Psoas muscle (tissue), 8 donors: ENCODE measurements at places on chromosomes 2 and 18. TPM values are rescaled to one million over a fixed set of nuclear protein-coding genes. Genes with fewer than 3 reads are reported as not detected.

The IL1RL2 gene
- 0.69 TPM for total RNA-seq

The IFIH1 gene
- 2.7 TPM for total RNA-seq

DNA sequence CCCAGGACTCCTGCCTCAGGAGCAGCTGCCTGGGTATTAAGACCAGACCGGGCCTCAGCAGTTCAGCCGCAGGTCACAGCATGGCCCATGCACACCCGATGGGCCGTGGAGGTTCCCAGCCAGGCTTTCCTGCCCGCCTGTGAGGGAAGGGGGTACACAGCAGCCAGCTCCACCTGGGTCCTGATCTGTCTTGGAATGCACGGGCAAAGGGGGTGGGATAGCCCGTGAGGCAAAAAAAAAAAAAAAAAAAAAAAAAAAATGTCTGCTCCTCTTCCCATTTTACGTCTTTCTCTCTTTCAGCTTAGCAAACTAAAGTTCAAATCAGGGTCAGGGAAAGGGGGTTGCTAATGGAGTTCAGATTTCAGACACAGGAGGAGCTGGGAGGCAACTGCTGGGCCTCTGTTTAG, 385.2 kb downstream of the TNS1 start:
- H3K4me3 ChIP-seq, result no peak overlapping the region
- peaks cover 14% of the 10 kb centered on the region for H3K4me1 ChIP-seq
- no peak overlapping the region for H3K27ac ChIP-seq
- no peaks in the 10 kb centered on the region for H3K27me3 ChIP-seq
- DNase-seq, result no peak
- no peaks in the 10 kb centered on the region for H3K36me3 ChIP-seq

GRCh38 chr18:3397031-3397750, 52.8 kb upstream of the TGIF1 start:
- no peaks in the 10 kb centered on the region for H3K4me1 ChIP-seq
- no peak for DNase-seq
- no peak overlapping the region for H3K27ac ChIP-seq
- H3K27me3 ChIP-seq, result no peaks in the 10 kb centered on the region
- H3K4me3 ChIP-seq, result no peak overlapping the region

GRCh38 chr2:160516547-160517365, 23.1 kb upstream of the RBMS1 start:
- no peak overlapping the region for H3K27ac ChIP-seq
- H3K27me3 ChIP-seq, result no peaks in the 10 kb centered on the region
- no peaks in the 10 kb centered on the region for H3K4me1 ChIP-seq

DNA sequence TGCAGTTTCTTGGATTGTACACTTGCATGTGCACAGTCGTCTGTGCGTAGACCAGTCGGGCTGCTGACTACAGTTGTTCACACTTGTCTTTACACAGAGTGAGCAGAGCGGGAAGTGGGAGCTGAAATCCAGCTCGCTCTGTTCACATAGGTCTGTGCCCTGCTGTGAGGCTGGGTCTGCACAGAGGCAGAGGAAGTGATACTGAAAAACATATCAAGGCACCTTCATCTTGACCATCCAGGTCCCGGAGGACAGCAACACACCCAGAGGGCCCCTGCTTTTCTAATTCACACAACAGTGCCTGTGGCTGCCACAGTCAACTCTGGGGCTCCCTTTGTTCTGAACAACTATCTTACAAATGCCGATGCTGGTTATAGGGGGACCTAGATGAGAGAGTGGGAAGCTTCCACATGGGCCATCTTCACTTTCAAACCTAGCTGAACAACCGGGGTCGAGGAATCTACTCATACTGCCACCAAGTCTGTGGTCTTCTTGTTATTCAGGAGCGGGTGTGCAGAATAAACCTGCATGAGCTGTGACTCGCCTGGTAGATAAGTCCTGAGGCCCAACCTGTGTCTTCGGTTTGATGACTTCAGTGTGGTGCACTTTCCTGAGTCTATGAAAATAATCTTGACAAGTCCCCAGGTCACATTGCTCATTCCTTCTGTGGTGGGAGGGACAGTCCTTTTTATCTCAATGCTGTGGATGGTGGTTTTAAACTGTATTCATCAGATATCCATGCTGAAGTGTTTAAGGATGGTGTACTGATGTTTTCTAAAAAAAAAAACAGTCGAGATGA, 3.5 kb upstream of the ADNP2 start:
- no peak overlapping the region for H3K27ac ChIP-seq
- no peak overlapping the region for H3K4me3 ChIP-seq
- peaks cover under 1% of the 10 kb centered on the region for H3K27me3 ChIP-seq
- H3K36me3 ChIP-seq, result no peaks in the 10 kb centered on the region
- peaks cover 6% of the 10 kb centered on the region for H3K4me1 ChIP-seq
